ENCODE measurements at places on chromosomes 6 and 20.

DNA sequence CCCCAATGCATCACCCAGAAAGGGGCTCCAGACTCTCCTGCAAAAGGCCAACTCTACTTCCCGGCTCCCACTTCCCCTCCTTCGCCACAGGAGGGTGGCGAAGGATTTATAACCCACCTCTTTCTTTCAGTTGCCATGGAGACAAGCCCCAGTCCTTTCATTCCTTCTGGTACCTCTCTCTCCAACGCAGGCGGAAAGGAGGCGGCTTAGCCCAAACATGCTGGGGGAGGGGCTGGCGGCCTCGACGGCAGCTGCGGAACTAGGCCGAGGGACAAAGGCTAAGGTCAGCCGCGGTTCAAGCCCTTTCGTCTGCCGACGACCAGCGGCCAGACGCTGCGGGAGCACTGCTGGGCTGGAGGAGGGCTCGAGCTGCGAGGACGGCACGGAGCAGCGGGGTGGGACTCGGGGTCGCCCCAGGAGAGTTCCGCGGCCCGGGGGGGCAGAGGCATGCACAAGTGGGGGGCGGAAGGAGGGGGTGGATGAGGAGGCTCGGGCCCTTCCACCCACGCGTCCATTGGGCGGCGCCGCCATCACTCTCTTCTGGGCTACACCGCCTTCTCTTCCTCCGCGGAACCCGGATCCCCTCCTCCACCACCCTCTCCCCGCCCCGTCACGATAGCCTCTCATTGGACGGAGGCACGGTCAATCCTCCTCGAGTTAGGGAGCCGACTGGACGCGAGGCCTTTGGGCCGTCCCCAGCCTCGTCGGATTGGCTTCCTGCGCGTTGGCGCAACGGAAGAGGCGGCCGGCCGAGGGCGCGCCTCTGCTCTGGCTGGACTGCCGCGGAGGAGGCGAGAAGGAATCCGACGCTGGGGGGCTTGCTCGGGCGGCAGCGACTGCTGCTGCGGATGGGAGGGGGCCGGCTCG lies at the start of gene PANK2:
TSS of gene PANK2 (plus strand) at position 766 of the 867 bp plus-strand sequence.
- peak; percentile 92 for DNase-seq

DNA sequence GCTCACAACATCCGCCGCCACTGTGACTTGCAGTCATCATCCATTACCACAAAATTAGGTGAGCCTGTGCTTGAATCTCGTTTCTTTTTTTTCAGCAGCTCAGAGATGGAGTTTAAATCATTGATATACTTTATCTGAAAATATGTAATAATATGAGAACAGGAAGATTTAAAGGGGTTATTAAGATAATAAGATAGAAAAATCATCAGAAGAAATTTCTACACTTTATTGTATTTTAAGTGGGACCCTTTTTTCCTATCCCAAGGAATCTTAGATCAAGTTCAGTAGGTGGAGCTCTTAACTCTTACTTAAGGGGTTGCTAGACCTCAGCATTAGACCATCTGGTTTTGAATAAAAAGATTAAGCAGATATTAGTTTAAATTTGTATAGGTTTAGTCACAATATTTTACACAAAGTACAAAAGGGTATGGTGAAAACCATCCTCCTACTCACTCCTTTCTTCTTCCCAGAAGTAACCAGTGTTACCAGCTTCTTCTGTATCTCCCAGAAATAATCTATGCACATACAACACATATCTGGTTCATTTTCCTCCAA lies 9.4 kb upstream of the NCOA7 start:
- peak; percentile 46 for DNase-seq

DNA sequence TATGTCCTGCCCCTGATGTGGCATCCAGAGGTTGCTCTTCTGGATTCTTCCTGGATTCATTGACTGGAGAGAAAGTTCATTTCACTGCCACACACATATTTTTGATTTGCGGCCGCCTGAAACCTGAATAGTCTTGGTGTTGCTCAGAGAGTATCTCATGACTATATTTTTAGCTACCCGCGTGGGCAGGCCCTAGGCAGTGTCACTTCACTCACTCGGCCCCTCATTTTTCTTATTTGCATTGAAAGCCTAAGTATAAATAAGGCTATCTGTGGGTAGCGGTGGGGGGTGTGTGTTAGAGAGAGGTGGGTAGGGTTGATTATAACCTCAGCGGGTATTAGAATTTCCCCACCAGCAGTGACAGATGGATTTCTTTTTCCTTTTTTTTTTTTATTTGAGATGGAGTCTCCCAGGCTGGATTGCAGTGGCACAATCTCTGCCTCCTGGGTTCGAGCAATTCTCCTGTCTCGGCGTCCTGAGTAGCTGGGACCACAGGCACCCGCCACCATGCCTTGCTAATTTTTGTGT lies 113.5 kb downstream of the JARID2 start:
- DNase-seq, result no peak

DNA sequence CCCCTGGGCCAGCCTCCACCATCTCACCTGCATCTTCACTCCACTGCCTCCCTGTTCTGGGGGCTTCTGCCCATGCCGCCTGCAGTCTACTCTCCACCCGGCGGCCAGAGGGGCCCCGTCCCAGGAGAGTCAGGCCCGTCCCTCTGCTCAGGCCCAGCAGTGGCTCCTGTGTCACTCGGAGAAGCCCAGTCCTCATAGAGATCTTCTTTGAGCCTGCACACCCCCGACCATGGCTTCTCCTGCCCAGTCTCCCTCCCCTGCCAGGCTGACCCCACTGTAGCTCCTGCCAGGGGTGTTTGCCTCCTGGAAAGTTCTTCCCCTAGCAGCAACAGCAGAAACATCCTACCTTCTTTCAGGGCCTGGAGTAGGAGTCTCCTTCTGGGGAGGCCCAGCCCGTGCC lies 22.2 kb upstream of the NOL4L start:
- DNase-seq, result no peak

GRCh38 chr20:1805816-1806215 lies 89.4 kb upstream of the SIRPA start:
- DNase-seq, result no peak

DNA sequence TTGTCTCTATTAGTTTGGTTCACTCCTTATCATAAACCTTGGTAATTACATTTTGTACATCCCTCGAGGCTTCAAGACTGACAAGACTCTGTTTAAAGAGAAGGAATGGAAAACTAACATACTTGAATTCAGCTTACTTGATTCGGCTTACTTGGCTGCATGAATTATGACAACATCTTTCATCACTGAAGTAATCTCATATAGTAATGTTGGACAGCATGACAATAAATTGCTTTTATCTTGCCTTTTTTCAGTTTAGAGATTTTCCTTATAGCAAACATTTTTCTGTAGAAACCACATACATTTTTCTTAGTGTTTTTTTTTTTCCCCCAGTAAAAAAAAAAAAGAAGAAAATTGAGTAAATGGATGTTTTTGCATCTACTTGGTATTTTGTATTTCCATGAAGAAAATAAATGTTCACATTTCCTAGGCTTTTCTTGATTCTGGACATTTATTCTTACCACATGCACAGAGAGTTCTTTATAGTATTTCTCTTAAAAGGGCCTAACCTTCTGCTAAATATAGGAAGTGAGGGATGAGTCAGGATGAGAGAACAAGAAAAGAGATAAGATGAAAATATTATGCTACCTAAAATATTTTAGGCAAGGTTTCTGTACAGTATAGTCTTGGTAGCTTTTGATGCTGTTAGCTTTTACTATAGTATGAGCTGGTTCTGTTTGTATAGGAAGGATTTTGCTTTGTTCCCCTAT lies 101.0 kb upstream of the HDGFL1 start:
- no peak for DNase-seq
